ENCODE measurements at places on chromosomes 7 and 10.

DNA sequence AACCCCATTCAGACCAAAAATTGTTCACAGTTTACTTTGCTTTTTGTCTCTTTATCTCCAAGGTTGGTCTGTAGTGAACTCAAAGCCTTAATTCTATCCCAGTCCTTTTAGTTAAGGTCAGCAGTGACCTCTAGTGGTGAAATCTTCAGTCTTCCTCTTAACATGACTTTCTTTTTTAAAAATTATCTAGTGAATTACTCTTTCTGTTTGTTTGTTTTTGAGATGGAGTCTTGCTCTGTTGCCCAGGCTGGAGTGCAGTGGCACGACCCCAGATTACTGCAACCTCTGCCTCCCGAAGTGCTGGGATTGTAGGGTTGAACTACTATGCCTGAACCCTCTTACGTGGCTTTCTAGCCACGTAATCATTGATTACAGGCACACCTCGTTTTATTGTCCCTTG is 25.0 kb downstream of the ZNF487 start:
- DNase-seq, result no peak

DNA sequence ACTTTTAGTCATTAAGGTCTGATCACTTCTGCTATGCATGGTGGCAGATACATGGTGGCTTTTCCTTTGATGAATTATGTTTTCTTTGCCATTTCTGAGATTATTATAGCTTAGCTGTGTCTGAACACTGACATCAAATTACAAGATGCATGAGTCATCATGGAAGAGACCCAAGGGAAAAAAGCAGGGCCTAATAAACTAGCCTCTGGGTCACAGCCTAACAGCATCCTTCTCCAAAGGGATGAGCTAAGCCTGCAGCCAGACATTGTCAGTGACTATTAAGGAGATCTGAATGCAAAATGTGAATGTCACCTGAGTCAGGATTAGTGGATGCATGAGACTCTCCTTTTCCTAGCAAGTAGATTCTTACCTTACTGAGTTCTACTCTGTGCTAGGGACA is 19.1 kb upstream of the OGDHL start:
- no peak for DNase-seq

- DNase-seq, result no peak
Measured at GRCh38 chr7:92633211-92633906, 43.2 kb upstream of the FAM133B start.

DNA sequence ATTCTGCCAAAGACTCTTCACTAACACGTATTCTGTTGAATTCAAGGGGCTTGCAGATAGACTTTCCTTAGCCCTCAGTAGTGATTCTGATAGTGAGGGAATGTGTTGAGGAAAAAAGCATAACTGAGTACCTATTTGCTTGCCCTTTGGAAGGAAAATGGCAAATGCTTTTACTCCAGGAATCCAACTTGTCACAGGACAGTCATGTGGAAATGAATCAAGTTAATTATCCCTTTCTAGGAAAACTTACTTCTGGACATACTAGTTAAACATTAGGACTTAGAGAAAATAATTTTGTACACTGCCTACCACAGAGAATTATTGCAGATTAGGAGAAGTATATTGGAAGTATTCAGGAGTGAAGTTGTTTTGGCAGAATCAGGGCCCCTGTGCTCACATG is 148.9 kb upstream of the SLC13A1 start:
- DNase-seq, result no peak

GRCh38 chr10:70785190-70785589 is at the start of gene TBATA:
TSS of gene TBATA (minus strand) at chr10:70785377. CDS start at chr10:70783379, 1,998 bp downstream.
- no peak for DNase-seq

GRCh38 chr7:114021135-114021534 is 102.3 kb upstream of the PPP1R3A start:
- DNase-seq, result no peak

- no peak for DNase-seq
Measured at GRCh38 chr7:115008465-115009114, 86.7 kb downstream of the MDFIC start.

- no peak for DNase-seq
Measured at GRCh38 chr10:73644015-73644743, 2.9 kb upstream of the MYOZ1 start.

- no peak for DNase-seq
Measured at GRCh38 chr10:24651923-24652322, 71.8 kb downstream of the ARHGAP21 start.

DNA sequence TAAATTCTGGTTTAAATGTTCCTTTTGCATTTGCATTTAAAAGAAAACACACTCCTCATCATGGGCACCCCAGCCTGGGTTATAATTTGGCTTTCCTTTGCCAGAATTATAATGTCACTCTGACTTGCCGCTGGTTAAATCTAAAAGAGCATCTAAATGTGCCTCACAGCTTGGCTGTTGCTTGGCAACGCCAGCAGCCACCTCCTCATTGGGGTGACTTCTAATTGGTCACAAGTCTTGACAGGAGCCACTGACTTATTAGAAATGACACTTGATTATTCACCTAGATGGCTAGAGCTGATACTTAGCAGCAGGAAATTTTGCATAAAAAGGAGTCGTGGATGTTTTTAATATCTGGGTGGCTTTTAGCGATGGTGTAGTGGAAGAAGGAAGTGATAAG is 114.3 kb downstream of the TBXAS1 start:
- no peak for DNase-seq

- no peak for DNase-seq
Measured at GRCh38 chr10:16481052-16481728, 40.5 kb downstream of the C1QL3 start.

GRCh38 chr10:3808689-3809199 is 23.7 kb upstream of the KLF6 start:
- no peak for DNase-seq
